ENCODE measurements at places on chromosomes 6 and 20. TPM values are rescaled to one million over a fixed set of nuclear protein-coding genes. Genes with fewer than 3 reads are reported as not detected.

Gene SOBP
- total RNA-seq: 5.9 TPM

Gene ERGIC3
- 164 TPM for total RNA-seq

Gene IRAK1BP1
- 9.0 TPM for total RNA-seq

Gene SLC52A3
- 1.5 TPM for total RNA-seq

Gene ZBTB12
- total RNA-seq: 3.9 TPM

Gene AGER
- 2.7 TPM for total RNA-seq

Gene OR2J3
- not detected for total RNA-seq

Gene ABHD12
- total RNA-seq: 22.6 TPM

Gene CDSN
- 37.1 TPM for total RNA-seq

Gene ADGRF1
- total RNA-seq: 0.10 TPM

Gene C20orf141
- total RNA-seq: not detected

Gene DYNLT2
- 2.0 TPM for total RNA-seq

Gene ATP6V1G2
- 1.4 TPM for total RNA-seq

Gene CLPSL2
- total RNA-seq: not detected

Gene COL19A1
- 2.3 TPM for total RNA-seq

Gene CCR6
- 0.30 TPM for total RNA-seq

Gene MEI4
- 0.10 TPM for total RNA-seq

Gene FLOT1
- 32.6 TPM for total RNA-seq

Gene ACTL10
- 0.49 TPM for total RNA-seq

Gene PLCB1
- total RNA-seq: 23.8 TPM

Gene CDH4
- 0.10 TPM for total RNA-seq

Gene HS3ST5
- total RNA-seq: 0.30 TPM

Gene SLC17A1
- not detected for total RNA-seq

Gene ALDH8A1
- 0.99 TPM for total RNA-seq

Gene MUC21
- total RNA-seq: not detected

Gene POM121L2
- total RNA-seq: not detected

Gene CTCFL
- 0.10 TPM for total RNA-seq

Gene PSORS1C2
- 2.9 TPM for total RNA-seq

Gene SLCO4A1
- 6.3 TPM for total RNA-seq

Gene PTK6
- 3.8 TPM for total RNA-seq

Gene LST1
- total RNA-seq: 7.6 TPM

Gene RTN4IP1
- 4.1 TPM for total RNA-seq

Gene NKX2-2
- total RNA-seq: not detected

Gene NR2E1
- not detected for total RNA-seq
